AG08395 (cell line): ENCODE measurements at places on chromosomes 13 and 19.
A peak's percentile ranks its signal among the peaks of the same experiment; 100 is the strongest.

DNA sequence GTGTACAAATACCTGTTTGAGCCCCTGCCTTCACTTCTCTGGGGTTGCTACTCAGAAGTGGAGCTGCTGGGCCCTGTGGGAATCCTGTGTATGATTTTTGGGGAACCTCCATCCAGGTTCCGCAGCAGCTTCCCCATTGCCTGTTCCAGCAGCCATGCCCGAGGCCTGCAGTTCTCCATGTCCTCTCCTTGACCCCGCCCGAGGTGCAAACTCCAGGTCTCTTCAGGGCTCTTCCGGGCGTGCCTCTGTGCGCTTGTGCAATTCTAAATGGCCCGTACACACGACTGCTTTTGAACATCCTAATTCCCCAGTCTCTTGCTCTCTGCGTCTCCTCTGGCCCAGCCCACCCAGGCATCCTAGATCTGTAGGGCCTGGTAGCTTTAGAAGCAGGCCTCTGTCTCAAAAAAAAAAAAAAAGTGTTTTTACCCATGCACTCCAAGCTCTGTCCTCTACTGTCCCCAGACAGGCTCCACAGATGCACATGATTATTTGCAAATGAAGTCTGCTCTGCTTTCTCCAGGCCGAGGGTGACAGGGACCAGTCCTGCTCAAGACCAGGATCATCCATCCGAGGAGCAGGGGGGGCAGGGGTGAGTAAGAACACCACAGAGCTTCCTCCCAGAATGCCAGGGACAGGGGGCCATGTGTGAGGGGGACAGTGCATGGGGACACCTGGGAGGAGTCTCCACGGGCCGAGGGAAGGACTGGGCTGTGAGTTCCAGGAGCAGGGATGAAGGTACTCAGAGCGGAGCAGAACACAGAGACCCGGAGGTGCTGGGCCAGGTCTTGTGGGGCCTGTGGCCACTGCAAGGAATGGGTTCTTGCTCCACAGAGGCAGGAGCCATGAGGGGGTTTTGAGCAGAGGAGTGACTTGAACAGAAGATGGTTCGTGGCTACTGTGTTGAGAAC, 51.7 kb downstream of the SLC7A9 start:
- no peak for DNase-seq

DNA sequence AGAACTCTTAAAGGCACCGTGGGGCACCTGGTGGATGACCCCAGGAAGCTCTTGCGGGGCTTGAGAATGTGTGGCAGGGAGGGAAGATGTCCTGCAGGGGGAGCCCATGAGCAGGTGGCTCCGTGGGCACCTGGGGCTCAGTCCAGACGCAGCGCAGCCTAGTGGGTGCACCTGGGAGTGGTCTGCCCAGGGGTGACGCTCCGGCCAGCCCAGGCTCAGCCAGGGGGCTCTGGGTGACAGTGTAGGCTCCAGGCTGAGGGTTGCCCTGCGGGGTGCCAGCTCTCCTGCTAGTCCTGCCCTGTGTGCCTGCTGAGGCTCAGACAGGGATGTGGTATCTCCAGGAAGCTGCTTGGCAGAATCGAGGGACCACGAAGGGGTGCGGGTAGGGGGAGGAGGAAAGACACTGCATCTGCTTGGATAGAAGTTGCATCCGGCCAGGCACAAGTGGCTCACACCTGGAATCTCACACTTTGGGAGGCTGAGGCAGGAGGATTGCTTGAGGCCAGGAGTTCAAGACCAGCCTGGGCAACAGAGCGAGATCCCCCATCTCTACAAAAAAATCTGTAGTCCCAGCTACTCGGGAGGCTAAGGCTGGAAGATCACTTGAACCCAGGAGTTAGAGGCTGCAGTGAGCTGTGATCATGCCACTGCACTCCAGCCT, 15.0 kb upstream of the PGLS start:
- DNase-seq: peak; percentile 57

GRCh38 chr19:7602240-7602934, 6.7 kb downstream of the CAMSAP3 start:
- DNase-seq: no peak

DNA sequence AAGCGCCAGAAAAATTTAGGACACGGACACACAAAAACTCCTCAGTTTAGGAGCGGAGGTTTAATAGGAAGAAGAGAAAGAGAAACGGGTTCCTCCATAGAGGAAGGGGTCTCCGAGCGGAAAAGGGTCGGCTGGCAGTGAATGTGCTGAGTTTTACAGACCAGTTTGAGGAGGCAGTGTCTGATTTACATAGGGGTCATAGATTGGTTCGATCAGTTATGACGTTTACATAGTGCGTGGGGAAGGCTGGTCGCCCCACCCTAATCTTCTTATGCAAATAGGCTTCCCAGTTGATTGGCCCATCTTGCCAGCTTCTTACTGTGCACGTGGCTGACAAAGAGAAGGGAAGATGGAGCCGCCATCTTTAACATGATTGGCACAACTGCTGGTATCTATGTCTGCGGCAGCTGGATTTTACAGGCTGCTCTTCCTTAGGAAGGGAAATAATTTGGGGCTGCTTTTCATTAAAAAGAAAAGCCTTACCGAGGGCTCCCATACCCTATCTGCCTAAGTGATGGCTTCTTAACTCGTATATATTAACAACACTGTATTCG, 1.2 kb upstream of the ZNF225 start:
- peak; percentile 49 for DNase-seq

DNA sequence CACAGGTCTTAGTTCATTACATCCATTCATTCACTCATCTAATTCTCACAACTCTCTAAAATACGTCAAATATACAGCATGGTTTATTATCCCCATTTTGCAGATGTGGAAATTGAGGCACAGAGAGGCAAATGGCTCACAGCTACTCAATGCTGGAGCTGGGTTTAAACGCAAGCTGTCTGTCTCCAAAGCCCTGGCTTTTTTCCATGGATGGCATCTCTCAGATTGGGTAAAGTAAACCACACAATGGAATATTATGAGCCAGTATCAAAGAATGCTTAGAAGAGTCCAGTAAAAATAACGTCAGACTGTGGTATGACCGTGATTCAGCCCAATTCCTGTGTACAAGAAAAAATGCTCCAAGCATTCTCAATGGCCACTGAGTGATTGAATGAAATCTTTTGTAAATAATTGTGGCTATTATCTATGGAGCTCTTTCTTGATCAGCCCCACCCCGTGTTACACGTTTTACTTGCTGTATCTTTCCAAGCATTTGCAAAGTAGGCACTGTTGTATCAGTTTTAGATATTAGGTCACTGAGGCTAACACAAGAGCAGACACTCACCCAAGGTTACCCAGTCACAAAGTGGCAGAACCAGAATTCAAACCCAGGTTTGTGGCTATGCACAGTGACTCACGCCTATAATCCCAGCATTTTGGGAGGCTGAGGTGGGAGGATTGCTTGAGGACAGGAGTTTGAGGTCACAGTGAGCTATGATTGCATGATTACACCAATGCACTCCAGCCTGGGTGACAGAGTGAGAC, 5.5 kb upstream of the ACP7 start:
- DNase-seq: peak; percentile 92

GRCh38 chr13:88817560-88817959, 1146.4 kb downstream of the SLITRK5 start:
- no peak for DNase-seq

DNA sequence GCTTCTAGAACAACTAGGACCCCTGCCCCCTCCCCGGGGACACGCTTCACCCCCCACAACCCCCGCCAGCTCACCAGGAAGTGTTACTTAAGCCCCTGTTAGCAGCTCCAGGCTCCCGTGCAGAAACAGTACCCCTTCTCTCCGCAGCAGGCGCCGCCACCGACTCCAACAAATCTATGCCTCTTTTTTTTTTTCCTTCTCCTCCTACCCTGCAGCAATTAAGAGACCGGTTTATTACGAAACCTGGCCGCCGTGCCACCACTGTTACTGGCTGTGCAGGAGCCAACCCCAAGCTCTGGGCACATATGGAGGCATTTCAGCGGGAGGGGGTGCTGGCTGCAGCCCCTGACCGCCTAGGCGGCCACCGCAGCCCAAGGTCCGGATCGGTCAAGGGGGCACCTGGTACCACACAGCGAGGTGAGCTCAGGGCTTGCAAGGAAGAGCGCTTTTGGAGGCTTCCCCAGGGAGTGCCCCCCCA, 2.4 kb downstream of the GADD45B start:
- no peak for DNase-seq

- no peak for DNase-seq
Observed at GRCh38 chr13:25659091-25659795, 287.5 kb downstream of the ATP8A2 start.

- no peak for DNase-seq
Observed at GRCh38 chr19:5017235-5017634, 48.3 kb downstream of the KDM4B start.

DNA sequence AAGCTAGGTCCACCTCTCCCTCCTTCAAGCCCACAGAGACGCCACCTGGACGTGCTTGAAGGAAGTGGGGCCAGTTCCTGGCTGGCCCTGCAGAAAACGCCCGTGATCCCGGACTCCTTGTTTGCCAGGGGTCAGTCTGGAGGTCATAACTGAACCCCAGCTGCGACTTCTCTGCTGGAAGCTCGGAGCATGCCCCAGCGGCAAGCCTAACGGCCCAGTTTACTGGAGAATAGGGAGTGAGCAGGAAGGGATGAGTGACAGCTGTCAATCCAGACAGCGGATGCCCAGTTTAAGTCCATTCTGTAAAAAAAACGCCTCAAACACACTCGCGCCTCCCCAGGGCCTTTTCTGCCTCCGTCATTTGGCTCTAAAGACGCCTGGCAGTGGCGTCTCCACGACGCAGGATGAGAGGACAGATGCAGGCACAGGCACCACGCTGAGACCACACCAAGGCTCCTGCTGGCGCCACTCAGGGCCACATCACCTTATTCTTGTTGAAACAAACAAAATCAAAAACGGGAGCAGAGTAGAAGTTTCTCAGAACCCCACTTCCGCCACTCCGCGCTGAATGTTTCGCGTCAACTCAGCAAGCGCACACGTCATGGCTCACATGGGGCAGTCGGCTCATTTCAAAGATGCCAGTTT, 57.6 kb downstream of the RASA3 start:
- no peak for DNase-seq

DNA sequence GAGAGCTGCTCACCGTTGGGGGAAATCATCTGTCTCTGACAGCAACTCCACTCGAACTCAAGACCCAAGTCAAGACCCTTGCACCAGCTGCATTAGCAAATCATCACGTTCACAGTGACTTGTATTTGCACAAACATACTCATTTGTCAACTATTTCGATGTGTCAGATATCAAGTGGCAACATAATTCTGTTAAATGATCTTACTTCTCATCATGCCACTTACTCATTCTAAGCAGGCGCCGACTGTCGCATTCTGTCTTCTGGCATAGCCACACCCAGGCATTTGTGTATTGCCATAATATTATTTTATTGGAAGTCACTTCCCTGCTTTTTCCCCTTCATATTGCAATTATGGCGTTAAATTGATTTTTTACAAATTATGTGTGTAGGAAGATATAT, 23.0 kb upstream of the ATP1A3 start:
- no peak for DNase-seq

DNA sequence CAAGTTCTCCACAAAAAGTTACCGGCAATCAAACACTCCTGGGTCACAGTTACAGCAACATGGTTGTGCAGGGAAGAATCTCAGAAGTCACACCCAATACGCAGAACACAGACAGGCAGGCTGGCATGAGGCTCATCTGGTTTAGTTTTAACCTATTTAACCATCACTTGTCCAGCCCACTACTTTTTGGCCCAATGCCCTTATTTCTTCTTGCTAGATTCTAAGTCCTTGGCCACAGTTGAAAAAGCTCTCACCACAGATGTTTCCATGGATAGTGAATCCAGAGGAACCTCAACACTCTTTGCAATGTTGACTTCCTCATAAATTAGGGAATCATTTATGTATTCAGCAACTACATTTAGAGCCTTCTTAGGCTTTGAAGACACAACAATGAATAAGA, 50.7 kb upstream of the FNDC3A start:
- DNase-seq: no peak

GRCh38 chr13:35179494-35179893, 237.4 kb downstream of the NBEA start:
- DNase-seq: peak; percentile 43

GRCh38 chr19:16385821-16386220, 61.2 kb downstream of the KLF2 start:
- no peak for DNase-seq
